Left renal cortex interstitium (tissue), 4 donors: ENCODE measurements at places on chromosomes 13 and 19. TPM values are rescaled to one million over a fixed set of nuclear protein-coding genes. Genes with fewer than 3 reads are reported as not detected.

- no peak for DNase-seq
Observed at GRCh38 chr19:43329989-43330388, 23.5 kb upstream of the CD177 start.

GRCh38 chr19:38318660-38319059 is 985 bp upstream of the KCNK6 start:
- DNase-seq, result no peak

DNA sequence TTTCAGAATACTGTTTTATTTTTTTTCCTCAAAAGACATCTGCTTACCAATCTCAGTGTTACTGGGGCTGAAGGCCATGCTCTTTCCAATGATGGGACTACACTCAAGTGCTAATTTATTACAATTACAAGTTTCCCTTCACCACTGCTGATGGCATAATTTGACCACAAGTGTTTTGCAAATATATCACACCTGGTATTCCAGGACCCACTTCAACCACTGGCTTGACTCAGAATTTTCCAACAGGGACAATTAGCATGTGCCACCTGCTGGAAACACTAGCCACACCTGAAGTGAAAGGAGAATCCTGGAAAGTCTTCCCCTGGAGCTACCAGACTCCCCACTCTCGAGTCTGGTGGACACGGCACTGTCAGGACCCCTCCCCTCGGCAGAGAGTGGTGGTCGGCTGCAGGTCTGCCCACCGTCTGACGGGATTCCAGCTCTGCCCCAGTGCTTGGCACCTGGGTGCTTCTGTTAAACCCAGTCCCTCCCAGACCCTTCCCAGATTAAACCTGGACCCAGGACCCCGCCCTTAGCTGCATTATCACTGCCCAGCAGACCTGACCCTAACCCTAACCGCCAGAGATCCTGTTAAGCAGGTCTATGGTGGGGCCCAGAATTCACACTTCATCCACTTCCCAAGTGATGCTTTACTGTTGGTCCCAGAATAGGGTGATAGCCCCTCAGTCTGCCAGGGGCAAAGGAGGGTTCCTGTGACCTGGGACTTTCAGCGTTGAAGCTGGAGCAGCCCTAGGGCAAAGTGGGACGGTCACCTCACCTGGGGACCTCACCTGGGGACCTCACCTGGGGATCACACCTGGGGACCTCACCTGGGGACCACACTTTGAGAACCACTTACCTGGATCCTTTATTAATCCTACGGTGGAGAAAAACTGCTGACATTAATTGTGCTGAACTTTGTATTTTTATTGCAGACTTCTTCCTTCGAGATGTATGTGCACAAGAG is 17.6 kb upstream of the RASA3 start:
- DNase-seq, result no peak

- no peak for DNase-seq
Observed at GRCh38 chr13:87827479-87827878, 156.3 kb downstream of the SLITRK5 start.

- no peak for DNase-seq
Observed at GRCh38 chr19:31908496-31909225, 436.7 kb upstream of the ZNF507 start.

- no peak for DNase-seq
Observed at GRCh38 chr13:100128373-100128772, 39.5 kb downstream of the PCCA start.

- no peak for DNase-seq
Observed at GRCh38 chr19:53823380-53824120, 564 bp downstream of the NLRP12 start.

GRCh38 chr19:378706-379105 is 30.2 kb downstream of the C2CD4C start:
- no peak for DNase-seq

DNA sequence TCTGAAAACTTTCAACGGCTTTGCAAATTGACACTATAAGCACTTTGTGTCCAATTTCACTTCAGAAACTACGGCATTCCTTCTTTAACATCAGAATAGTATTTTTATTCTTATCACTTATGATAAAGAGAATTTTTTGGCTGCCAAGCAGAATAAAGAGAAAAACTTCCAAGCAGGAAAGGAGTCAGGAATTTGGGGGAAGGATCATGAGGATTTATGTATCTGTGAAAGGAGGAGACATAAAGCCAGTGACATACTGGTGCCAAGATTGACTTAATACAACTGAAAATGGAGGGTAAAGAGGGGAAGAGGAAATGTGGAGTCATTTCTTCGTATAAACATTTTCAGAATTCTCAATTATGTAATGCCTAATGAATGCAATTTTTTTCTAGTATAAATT is 94.7 kb downstream of the RBM26 start:
- no peak for DNase-seq

- DNase-seq, result no peak
Observed at GRCh38 chr13:100361504-100361903, 227.1 kb downstream of the GGACT start.

GRCh38 chr19:2207991-2208860 is 27.9 kb downstream of the PLEKHJ1 start:
- no peak for DNase-seq

DNA sequence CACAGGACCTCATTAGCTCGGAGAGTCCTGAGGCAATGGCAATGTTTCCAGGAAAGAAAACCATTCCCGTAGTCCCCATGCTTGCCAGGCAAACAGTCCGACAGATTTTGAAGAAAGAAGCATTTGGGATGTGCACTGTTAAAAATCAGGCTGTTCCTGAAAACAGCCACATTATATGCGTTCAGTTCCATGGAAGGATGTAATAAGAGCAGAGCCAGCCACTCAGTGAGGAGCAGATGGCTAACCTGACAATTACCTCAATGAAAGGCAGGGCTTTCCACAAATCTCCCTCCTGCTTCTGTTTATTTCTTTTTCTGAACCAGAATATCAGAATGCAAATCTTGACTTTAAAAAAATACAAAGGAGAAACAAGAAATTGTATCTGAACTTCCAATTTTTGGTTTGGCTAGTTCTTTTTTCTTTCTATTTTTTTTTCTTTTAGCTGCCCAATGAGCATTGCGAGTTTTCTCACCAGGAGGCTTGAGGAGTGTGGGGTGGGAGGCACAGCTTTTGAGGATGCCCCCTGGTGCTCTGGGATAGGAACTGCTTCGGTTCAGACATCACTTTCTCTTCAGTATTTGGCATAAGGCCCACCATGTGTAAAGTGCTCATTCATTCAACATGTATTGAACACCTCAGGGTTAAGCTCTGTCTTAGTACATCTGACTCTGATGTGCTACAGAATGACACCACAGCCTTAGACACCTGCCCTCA is 124.2 kb downstream of the TBC1D4 start:
- DNase-seq, result no peak

- DNase-seq, result no peak
Observed at GRCh38 chr19:29385191-29385795, 140.5 kb upstream of the VSTM2B start.

DNA sequence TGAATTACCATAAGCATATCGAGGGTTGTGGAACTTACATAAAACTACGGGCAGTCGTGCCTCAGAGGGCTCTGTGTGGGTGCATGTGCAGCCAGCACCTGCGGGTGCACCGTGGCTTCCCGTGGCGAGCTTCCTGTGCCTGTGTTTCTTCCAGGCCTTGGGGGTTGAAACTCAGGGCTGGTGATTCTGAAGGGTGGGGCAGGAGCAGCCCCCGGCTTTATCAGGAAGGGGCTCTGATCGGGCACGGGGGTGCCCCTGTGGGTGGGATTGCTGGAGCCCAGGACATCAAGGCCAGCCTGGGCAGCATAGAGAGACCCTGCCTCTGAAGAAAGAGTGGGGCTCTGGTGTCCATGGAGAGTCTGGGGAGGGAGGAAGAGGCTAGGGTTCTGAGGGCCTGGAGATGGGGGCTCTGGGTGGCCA is 11.1 kb downstream of the ATP4B start:
- DNase-seq, result no peak

DNA sequence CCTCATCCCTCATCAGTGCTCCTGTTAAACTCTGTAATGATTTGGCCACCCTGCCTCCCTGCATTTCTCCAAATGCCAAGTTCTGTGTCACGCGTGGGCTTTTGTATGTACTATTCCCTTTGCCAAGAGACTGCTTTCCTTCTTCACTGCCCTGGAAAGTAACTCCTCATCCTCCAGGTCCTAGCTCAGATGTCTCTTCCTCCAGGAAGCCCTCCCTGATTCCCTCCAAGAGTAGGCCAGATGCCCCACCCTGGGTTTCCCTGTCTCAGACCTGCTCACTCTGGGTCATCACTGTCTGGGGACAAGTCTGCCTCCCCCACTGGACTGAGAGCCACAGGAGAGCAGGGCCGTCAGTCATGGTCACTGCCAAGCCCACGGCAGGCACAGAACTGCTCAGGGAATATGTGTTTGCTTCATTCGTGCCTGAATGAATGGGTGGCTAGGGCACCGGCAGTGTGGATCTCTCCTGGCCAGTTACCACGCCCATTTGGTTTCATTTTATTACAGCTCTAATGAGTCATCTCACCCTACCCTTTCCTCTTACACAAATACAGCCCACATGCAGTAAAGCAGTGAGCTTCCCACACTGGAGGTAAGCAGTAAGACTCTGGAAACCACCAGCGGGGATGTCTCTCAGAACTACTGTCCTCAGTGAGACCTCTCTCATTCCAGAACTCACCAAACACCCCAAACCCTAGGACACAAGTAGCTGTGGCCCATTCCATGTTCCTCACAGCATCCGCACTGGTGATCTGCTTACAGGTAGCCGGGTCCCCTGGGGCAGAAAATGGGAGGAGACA is 12.1 kb upstream of the GPR4 start:
- no peak for DNase-seq

GRCh38 chr19:17004386-17004785 is 22.2 kb downstream of the CPAMD8 start:
- DNase-seq, result no peak

DNA sequence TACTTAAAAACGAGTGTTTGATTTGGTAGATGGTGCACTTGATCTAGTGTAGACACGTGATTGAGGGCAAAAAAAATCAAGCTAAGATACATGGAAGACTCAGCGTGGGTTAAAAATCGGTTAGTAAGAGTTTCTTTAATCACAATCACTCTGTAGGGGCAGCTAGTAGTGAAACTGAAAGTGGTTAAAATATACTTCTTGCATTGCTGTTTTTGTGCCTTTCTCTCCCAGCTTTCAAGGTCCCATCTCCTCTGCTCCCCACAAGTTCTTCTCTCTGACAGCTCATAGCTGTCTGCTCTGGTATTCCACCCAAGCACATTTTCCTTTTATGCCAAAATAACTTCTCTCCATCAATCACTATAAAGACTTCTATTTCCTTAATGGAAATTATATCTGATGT is 1089.7 kb downstream of the EFNB2 start:
- no peak for DNase-seq

GRCh38 chr13:73532987-73533510 is 474.2 kb downstream of the KLF5 start:
- no peak for DNase-seq

DNA sequence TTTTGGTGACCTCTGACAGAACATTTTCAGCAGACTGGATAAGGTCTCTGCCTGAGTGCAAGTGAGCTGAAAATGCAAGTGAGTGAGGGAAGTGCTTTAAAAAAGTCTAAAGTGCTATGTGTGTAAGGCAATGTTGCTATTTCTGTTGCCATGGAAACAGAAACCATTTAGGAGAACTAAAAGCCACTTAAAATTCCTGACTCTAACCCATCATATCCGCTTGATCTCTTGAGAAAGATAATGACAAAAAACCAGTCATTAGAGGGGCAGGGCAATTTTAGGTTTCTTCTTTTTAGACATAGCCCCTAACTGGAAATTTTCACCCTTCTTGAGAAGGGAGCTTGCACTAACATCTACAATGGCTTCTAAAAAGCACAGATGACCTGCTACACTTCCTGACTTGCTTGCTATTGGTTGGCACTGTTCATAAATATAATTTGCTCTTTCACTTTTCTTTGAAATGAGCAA is at the start of gene CYSLTR2:
Gene CYSLTR2 (plus strand): TSS at position 458 of the 468 bp plus-strand sequence. CDS start 52,889 bp downstream, outside the sequence.
- DNase-seq, result peak; percentile 21

Gene SPC24
- 21.9 TPM for polyA plus RNA-seq

Gene FCAR
- 0.73 TPM for polyA plus RNA-seq

Gene SAMD4B
- polyA plus RNA-seq, result 86.6 TPM

Gene TTC9B
- polyA plus RNA-seq, result 0.47 TPM
